ENCODE measurements at places on chromosomes 11 and 22.
A peak's percentile ranks its signal among the peaks of the same experiment; 100 is the strongest.

GRCh38 chr22:37930270-37930951 lies 23.0 kb downstream of the C22orf23 start:
- DNase-seq: no peak

DNA sequence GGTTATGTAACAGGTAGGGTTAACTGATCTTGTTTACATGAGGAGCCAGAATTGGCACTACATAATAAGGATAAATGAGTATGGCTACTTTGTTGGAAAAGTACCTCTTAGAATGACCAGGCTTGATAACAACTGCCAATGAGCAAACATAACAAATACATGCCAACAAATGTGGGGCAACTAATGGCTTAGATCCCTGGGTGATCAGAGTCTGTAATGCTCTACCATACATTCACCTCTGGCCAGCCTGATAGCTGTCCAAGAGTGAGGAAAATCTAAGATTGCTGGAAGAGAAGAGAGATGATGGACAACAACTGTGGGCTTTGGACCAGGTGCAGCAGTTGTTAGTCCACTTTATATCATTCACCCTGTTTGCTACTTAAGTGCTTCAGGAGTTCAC lies 1025.0 kb downstream of the NTM start:
- no peak for DNase-seq

- DNase-seq: no peak
Measured at GRCh38 chr22:20882855-20883254, 24.0 kb downstream of the SNAP29 start.

GRCh38 chr22:49670456-49671330 lies 157.0 kb downstream of the BRD1 start:
- no peak for DNase-seq

DNA sequence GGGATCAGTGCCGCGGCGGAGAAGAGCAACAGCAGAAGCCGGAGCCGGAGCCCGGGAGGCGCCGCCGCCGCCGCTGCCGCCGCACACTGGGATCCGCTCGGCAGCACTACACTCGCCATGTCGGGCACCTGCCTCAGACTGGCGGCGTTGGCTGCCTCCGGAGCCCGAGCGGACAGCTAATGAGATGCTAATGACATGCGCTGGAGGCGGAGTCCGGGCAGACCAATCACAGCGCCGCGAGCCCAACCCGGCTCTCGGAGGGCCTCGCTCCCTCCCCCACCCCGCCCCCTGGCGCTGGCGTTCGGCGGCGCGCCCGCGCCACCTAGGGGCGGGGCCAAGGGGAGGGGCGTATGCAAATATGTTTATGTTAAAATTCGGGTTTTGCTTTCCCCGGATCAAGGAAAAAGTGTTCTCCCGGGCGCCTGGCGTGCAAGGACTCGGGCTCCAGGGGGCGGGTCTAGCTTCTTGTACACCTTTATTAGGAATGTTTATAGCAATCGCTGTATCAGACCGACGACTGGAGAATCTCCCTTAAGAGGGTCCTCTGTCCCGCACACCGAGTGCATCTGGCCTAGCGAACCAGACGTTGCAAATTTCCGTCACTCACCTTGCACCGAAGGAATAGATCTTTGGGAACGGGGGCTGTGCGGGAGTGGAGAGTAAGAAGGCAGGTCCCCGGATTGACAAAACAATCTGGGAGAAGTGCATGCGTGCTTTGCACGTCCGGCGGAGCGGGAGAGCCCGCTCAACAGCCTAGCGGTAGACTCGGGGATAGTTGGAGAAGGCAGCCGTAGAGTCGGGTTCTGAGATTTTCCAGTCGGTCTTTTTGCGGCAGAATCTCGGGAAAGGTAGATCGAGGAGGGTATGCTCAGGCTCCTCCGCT lies at the start of gene CADM1:
Gene CADM1 (minus strand): TSS at position 140 of the 883 bp plus-strand sequence.
- DNase-seq: no peak

GRCh38 chr22:48918585-48919186 lies 909.0 kb downstream of the BRD1 start:
- no peak for DNase-seq

- no peak for DNase-seq
Measured at GRCh38 chr22:17257121-17258001, 38.1 kb upstream of the ADA2 start.

DNA sequence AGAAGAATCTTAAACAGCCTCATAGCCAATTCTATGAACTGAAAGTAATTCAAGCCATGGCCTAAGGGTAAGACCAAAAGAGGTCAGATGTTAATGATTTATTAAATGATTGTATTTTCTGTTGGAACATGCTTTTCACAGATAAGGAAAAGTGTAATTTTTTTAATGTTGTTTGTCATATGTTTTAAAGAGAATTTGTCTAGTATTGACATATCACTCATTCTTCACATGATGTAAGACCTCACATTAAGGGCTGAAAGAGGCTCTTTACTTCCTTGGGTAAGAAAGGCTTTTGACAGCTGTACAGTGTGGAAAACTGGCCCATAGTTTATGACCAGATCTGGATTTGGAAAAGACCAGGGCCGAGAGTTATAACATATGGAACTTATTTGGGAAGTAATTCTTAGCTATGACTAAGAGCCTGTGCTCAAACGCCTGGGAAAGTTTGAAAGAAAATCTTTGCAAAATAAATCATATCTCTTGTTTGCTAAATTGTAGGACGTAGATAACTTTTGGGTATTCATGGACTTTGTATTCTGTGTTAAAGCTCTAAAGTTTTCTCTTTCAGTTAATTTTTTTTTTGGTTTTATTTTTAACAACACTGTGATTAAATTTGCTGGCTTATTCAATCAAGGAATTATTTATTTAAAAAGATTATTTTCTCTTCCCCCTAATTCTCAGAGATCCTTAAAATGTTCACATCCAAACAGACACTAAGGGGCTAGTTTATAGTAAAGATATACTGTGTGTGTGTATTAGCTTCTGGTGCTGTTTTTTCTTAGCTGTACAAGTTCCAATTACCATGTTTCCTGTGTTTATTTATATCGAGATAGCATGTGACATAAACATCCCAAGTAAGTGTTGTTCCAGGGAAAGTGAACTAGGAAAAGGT lies 162.2 kb downstream of the ARHGAP42 start:
- DNase-seq: no peak

- DNase-seq: no peak
Measured at GRCh38 chr22:22748297-22748743, 103.9 kb downstream of the GGTLC2 start.

GRCh38 chr11:113077379-113077778 lies 116.2 kb downstream of the NCAM1 start:
- DNase-seq: no peak

DNA sequence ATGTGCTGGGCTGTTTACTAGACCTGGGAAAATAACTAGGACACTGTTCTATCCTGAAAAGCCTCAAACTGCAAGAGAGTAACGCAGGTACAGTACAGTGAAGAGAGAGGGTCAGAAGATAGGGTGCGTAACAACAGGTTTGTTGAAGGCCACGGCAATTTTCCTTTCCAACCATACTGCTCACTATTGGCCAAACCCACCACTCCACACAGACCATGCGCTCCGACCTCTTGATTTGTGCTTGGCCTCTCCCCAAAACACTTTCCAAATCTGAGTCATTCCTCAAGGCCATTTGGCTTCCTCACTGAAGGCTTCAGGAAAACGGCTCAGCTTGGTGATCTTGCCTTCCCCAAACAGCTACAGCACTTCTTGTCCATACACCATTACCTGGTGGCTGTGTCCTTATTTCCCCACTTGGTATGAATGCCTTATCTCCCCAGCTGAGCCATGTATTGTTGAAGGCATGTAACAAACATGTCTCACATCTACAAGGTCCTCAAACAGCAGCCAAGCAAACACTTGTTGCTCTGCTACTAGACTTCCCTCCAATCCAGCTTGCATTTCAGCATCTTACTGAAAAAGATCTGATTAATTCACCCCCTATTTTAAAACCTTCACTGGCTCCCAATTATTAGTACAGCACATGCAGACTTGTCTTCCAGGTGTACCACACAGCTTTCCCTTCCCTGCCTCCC lies 40.9 kb downstream of the TCF20 start:
- DNase-seq: no peak

DNA sequence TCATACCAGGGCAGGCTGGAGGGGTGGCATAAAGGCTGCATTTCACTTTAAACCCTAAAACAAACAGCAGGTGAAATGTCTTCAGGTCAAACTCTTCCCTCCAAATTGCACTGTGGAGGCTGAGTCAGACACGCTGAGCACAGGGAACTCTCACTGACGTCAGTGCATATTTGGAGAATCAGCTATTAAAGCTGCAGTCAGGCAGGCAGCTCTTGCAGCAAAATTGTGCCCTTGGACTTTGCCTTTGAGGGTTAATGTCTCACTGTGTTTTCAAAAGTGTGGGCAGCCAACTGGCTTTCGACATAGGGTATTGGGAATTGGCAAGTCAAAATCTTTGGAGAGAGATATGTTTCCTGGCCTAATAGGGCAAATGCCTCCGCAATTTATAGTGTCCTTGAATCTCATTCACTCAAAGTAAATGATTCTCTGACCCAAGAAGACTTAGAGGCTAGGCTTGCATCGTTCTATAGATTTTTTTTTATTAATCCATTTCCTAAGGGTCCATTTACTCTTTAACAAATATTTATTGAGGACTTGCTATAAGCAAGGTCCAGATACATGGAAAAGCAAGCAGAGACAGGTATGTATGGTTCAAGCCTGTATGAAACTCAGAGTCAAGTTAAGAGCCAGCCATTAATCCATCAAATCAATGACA lies 27.7 kb upstream of the SMCO4 start:
- DNase-seq: no peak

GRCh38 chr11:122019908-122020694 lies 95.9 kb downstream of the BLID start:
- no peak for DNase-seq

DNA sequence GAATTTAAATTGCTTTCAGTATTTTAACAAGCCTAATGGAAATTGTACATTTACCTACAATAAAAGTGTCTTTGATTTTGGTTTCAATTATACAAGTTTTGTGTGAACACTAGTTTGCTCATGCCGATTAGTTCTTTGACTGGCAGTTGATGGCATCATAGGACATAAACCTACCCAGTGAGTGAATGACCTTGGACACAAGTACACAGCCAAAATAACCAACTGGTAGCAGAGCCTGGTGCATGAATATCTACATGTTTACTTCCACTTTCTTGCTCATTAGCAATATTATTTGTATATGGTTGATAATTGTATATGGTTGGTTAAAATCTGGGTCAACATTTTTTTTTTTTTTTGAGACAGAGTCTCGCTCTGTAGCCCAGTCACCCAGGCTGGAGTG lies 37.8 kb downstream of the STIM1 start:
- DNase-seq: no peak

DNA sequence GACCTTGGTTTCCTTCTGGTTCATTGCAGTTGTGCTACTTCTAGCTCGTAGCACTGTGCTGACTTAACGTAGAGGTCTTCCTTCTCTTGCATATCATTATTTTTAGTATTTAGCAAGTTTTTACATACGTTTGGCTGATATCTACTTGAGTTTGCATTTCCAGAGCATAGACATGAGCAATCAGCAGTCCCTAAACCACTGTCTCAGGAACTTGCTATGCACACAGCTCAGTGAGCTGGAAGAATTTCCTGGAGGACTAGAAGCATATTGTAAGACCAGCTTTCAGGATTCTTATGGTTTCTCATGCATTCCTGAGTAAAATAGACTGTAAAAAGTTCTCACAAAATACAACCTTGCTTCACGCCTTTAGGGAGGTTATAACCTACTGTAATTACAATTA lies 226.7 kb upstream of the PDGFD start:
- no peak for DNase-seq

DNA sequence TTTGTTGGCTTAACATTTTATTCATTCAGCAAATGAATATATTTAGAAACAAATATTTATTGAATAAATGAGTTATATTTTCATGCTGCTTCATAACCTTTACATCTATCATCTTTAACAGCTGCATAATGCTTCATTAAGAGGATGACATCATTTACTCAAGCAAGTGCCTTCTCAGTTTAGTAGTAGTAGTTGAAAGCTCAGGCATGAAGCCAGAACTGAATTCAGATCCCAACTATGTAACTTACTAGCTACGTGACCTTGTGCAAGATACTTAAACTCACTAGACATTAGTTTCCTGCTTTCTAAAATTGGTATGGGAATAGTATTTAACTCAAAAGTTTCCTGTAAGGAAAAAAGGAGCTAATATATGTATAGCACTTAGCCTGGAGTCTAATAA lies 90.3 kb downstream of the TMPRSS5 start:
- DNase-seq: no peak

DNA sequence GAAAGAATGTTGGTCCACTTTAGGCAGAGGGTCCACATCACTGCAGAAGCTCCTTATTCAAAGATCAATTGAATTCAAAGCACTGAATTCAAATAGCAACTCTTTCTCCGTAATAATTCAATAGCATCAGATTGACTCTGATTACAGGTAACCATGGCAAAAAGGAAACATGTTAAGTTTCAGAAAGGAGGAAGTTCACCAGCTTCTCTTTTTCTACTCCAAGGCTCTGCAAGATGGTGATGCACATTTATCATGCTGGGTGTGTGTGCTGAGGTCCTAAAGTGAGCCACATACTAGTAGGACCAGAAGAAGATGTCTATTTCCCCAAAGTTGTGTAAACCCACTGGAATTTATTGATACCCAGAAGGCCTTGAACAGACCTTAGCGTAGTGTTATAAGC lies 18.0 kb upstream of the DRD2 start:
- DNase-seq: no peak

GRCh38 chr22:26549902-26550497 lies 37.7 kb upstream of the TFIP11 start:
- DNase-seq: no peak

GRCh38 chr11:66568124-66568916 lies at the start of gene CTSF:
CTSF (minus strand) TSS chr11:66568606; CDS start chr11:66568486, 120 bp downstream.
- DNase-seq: peak; percentile 49

DNA sequence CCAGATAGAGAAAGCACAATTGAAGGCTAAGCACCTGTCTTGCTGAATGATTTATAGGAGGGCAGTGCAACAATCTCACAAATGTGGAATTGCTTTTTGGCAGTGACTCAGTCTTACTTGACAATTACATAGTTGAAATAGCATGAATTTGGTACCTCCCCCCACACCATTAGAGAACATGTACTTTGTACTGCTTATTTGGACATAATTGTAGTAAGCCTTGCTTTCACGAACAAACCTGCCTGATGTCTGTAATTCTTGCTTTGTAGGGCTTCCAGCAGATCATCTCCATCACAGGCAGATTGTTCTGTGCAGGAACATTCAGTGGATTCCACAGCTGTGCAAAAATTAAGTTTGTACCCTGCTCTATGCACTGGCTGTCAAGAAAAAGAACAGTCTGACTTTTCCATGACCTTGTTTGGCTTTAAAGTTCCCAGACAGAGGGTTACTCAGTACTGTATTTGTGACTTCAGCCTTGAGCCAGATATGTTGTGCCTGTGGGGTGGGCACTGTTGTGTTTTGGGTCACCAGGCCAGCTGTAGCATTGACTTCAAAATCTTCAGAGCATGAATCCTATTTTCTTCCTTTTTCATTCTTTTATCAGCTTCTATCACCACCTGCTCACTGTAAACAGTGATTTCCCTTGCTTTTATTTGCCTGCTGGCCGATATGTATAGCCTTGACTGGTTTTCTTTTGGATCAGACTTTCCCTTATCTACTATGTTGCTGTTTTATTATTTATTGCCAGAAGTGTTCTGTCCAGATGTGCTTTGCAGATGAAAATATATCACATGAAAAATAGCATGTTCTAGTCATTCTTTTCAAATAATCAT lies 941.0 kb upstream of the CHORDC1 start:
- DNase-seq: no peak

- no peak for DNase-seq
Measured at GRCh38 chr11:118618115-118618990, 10.9 kb downstream of the PHLDB1 start.

- no peak for DNase-seq
Measured at GRCh38 chr11:72774499-72774898, 19.3 kb downstream of the STARD10 start.

- DNase-seq: no peak
Measured at GRCh38 chr11:17298302-17298701, 21.8 kb downstream of the NUCB2 start.
